Kidney epithelial cell (primary cell): ENCODE measurements at places on chromosomes 4 and X. TPM values are rescaled to one million over a fixed set of nuclear protein-coding genes. Genes with fewer than 3 reads are reported as not detected.

- DNase-seq = no peak
These were observed 72.6 kb downstream of the ANK2 start for GRCh38 chr4:113122066-113122465.

The YIPF6 gene
- total RNA-seq = 25.5 and 25.7 TPM in 2 replicates

DNA sequence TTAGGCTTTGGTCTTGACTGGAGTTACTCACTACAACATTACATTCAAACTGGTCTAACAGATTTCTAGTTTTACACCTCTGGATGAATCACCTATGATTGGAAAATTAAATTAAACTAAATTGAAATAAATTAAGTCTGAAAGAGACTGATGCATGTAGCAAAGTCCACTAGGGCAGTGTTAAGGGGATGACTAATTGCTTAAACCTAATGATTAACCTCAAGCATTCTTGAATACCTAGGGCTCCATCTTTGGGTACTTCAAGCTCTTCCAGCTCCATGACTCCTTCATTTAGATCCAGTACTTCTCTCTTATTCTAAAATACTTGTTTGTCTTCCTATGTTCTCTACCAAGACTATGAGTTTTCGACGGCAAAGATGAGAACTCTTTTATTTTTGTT, 86.8 kb downstream of the SH2D1A start:
- DNase-seq = peak; percentile 14

DNA sequence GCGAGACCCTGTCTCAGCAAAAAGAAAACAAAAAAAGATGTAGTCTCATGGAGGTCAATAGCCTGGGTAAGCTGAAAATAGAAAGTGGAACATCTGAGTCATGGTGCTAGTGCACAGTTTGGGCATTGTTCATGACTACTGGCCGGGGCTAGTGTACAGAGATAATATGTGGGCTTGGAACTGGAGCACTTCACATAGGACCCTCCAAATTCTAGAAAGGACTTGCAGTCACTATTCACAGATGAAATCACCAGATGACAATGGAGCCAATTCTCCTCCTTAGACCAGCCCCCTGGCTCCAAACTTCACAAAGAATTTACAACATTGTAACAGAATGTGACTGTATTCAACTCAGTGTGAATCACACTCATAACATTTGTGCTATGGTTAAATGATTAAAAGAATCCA, 367.8 kb upstream of the SLC7A11 start:
- peak; percentile 71 for DNase-seq

GRCh38 chr4:108954880-108955279, 192.0 kb upstream of the ETNPPL start:
- DNase-seq = no peak

DNA sequence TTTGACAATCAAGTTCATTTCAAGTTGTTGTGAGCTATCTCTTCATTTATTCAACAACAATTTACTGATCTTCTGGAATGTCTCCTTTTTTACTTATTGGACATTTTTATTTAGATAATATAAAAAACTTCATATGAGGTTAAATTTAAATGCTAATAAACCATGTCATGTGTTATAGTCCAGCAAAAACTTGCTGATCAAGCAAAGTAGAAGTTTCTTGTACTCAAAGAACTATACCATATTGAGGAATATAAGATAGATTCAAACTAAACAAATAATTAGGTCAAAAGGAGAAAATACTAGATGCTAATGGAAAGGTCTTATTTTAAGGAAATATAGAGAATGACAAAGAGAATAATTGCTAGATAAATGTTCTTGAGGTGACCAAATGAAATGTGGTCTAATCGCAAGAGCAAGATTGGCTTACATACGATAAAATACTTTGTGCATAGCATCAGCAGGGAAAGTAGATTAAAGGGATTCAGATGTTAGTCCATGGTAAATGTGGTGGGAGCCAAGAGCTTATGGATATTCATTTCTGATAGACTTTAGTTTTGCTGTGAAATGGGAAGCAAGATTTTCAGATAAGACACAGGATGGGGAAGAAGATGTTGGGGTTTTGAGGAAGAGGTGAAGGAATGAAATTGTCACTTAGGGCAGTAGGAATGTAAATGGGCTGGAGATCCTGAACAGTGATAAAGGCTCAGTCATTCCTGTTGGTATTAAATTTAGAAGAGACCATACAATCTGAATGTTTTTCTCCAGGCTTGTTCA, 229.5 kb downstream of the MAPK10 start:
- DNase-seq = no peak

- no peak for DNase-seq
These were observed 54.2 kb upstream of the RASSF6 start for GRCh38 chr4:73674451-73674919.

DNA sequence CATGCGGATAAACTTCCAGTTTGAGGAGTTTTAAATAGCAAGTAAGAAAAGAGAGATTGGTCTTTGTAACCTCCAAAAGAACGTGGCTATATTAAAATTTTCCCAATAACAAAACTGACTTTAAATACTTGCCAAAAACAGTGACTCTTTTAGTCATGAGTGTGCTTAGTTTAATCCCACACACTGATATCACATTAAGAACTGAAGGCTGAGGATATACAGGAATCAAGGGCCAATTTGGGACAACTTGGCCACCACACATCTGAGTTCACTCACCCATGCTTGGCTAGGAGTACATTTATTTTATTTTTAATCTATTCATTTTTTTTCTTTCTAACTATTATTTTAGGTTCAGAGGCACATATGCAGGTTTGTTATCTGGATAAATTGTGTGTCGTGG, 110.2 kb downstream of the APBB2 start:
- DNase-seq = no peak

DNA sequence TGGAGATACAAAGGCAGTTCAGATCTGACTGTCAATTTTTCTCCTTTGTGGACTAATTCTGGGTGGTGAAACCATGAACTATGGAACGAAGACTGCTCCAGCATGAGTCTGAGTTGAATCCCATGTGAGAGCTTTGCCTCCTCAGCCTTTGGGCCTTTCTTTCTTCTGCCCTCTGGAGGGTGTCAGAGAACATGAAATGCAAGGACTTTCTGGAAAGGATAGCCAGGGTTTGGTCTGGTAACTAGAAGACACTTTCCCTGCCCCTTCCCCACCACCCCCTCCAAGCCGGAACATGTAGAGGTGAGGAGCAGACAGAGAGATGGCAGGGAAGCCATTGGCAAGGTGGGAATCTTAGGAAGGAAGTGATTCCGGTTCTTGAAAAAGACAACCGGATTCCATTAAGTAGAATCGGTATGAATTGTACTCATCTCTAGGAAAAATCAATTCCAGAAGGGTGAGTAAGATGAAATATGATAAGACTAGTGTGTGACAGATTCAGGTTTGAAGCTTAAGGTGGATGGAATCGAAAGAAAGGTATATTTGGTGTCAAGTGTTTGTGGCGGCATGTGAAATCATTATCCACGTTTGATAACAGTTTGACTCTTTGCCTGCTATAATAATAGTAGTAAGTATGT, 19.0 kb downstream of the FHL1 start:
- DNase-seq = no peak

DNA sequence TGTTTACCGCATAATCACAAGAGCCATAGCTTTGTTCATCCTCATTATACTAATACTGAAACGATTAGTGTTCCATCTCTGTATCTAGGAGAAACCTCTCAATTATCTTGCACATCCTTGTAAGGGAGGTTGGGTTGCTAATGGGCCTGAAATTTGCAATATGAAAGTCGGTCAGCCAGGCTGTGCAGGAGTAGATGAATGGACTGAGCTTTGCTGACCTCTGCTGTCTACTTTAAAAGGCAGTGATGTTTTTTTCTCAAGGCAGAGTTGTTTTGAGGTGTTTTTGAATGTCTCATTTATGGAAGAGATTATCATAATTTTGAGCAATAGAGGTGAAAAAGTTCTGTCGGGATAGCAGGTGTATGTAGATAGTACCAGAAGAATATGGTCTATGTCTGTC, 47.9 kb upstream of the LINC00632 start:
- DNase-seq = no peak

DNA sequence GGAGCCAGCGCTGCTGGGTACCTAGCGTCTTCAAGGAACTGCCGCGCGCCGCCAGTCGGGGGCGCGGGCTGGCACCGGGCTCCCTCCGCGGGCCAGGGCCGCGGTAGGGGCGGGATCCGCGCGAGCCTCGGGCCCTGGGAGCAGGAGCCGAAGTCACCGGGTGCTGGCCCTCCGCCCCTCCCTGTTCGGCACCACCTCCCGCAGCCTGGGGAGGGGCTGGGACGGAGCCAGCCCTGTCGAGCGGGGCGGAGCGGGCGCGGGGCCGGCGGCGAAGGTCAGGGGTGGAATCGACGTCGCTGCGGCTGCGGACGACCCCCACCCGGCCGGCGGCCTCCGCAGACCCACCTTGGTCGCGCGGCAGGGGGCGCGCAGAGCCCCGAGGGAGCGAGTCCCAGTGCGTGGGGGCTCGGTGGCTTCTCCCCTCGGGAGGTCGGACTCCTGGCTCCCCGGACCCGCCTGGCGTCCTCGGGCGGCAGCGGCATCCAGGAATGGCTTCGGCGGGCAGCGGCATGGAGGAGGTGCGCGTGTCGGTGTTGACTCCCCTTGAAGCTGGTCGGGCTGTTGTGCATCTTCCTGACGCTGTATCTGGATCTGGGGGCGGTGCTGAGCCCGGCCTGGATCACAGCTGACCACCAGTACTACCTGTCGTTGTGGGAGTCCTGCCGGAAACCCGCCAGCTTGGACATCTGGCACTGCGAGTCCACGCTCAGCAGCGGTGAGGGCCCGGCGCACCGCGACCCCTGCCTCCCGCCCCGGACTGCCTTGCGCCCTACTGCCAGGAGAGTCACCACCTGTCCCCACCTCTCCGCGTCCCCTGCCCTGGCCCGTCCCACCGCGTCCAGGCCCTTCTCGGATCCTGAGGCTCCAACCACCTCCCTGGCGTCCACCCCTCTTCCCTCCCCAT, 50.5 kb upstream of the FAM47C start:
- DNase-seq = no peak

DNA sequence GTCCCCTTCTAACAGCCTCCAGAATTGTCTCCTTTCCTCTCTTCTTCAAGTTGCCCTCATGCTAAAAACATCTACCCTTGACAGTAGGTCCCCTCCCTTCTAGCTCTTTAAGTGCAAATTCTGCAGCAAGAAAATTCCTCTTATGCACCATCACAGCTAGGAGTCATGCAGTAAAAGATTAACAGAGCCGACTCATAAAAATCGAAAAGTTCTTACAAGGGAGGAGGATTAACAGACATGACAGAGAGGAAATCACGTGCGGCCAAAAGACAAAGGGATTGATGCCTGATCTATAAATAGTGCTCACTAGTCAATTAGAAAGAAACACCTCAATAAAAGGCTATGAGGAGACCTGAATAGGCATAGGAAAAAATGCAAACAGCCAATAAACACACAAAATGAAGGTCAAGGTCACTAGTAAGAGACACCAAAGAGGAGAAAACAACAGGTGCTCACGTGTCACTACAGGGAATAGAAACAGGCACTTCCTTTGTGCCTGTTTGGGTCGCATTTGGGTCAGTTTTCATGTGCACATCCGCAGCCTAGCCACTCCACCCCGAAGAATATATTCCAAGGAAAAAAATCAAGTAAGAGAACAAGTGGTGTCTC, 3.4 kb downstream of the RNF212 start:
- DNase-seq = peak; percentile 80

DNA sequence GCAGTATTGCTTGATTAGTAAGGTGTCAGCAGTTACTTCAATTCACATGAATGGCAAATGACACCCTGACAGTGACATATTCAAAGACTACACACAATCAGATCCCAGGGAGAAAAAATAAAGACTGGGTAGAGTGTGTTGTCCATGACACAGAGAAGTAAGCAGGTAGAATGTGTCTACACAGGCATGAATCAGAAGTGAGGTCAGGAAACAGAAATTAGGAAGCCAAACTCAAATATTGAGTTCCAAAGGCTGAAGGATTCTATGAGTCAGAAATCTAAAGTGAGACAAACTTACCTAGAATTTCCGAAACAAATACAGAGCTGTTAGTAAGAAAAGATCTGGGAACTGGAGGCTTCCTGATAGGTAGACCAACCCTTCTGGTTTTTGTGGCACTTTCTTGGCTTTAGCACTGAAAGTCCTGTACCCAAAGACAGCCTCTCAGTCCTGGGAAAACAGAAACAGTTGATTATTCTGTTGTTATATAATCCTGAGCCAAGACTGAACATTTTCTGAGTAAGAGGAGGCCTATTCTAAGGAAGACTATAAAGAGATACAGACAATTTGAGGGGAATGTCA, 24.3 kb upstream of the GLRA2 start:
- no peak for DNase-seq

DNA sequence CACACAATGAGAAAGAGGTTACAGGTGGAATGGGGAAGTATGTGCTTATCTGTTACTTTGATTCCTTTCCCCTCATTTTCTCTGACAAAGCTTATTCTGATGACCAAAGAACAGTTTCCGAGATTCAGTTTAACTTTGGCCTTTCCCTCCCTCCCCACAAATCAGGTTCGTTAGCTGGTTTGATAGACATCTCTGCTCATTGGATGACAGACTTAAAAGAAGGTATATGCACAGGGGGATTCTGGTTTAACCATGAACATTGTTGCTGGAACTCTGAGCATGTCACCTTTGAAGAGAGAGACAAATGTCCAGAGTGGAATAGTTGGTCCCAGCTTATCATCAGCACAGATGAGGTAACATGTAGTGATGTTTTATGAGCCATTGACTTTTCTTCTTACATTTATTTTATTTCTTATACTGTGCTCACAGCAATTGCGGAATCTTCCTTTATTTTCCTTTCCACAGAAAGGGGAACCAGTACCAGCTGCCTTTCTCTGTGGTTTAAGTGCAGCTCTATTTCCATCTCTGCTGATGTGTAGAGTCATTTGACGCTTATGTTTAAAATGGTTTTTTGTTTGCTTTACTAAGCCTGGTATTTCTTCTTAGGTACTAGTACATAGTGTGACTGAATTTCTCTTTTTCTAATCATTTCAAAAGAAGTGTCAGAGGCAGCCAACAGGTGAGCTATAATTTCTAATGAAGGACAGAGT, 125.0 kb downstream of the AKAP4 start:
- no peak for DNase-seq

DNA sequence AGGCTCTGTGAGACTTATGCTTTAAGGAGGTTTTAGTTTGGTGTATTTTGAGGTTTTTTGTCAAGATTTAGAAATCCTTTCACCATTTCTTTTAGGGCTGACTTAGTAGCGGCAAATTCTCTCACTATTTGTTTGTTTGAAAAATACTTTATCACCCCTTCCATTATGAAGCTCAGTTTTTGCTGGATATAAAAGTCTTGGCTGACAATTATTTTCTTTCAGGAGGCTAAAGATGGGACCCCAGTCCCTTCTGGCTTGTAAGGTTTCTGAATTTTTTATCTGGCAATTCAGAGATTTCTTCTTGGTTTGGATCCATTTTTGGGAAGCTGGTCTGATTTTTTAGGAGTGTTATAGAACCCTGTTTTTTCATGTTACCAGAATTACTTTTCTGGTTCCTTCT, 88.5 kb downstream of the ACTRT1 start:
- DNase-seq = no peak

DNA sequence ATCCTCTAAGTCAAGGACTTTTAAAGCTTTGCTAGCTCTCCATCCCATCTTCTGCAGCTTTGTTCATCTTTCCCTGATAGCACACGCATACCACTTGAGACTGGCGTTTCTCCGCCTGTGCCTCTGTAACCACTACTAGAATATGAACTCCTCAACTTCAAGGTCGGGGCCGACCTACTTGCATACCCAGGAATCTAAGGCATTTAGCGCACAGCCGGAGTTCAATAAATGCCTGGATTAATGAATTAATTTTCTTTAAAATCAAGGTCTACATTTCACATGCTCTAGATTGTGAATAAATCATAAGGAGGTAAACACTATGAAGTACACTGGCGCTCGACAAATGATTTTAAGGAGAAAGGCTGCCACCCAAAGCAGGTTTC, 89.3 kb downstream of the HNRNPD start:
- DNase-seq = no peak
